Colonic mucosa (tissue), 4 donors: ENCODE measurements at places on chromosomes 3 and 15.

DNA sequence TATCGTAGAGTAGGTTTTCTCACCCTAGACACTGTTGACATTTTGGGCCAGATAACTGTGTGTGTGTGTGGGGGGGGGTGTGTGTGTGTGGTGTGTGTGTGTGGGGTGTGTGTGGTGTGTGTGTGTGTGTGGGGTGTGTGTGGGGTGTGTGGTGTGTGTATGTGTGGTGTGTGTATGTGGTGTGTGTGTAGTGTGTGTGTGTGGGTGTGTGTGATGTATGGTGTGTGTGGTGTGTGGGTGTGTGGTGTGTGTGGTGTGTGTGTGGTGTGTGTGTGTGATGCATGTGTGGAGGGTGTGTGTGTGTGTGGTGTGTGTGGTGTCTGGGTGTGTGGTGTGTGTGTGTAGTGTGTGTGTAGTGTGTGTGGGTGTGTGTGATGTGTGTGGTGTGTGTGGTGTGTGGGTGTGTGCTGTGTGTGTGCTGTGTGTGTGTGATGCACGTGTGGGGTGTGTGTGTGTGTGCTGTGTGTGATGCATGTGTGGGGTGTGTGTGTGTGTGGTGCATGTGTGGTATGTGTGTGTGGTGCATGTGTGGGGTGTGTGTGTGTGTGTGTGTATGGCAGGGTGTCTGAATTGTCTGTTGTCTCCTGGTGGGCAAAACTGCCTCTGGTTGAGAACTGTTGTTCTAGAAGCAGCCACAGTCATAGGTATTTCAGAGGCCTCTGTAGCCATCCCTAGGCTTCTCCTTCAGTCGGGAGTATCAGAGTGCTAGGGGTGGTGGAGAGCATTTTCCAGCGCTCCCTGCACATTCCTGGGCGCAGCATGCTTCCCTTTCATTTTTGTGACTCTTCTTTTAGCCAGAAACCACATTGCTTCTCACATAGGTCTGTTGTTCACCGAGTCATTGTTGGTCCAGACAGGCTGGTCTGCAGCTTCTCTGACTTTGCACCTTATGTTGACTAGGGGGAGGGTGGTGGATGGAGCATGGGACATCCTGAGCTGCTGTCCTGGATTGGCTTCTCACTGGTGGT is 84.4 kb downstream of the THSD4 start:
- no peak for DNase-seq

DNA sequence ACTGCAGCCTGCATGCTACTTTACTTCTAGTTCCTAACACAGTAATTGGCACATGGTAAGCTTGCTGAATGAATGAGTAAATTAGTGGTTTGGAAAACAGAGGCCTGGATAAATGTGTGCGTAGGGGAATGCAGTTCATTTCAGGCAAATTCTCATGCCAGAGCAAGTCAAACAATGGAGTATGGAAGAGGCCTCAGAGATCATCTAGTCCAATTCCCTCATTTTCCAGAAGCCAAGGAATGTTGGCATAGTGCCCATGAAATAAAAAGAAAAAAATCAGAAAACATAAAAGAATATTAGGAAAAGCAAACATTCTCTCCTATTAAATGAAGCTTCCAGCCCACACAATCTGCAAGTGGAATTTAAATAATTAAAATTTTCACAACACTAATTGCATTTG is 92.4 kb downstream of the MB21D2 start:
- no peak for DNase-seq

- no peak for DNase-seq
Measured at GRCh38 chr3:147215660-147216059, 190.7 kb downstream of the ZIC4 start.

DNA sequence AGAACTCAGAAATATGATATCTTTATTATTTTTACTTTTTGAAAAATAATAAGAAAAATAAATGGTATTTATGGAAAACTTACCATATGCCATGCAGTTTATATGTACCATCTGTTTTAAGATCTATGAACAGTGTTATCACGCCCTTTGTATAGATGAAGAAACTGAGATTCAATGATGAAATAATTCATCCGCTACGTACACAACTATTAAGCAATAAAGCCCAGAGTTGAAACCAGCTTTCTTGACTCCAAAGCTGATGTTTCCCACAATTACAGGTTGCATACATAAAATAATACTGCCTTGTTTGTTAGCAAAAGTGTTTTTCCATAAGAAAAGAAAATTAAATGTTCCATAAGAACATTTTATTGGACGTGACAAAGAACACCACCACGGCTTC is 67.2 kb upstream of the BCL6 start:
- no peak for DNase-seq

- DNase-seq, result no peak
Measured at GRCh38 chr3:20047976-20048883, 8.0 kb downstream of the KAT2B start.

DNA sequence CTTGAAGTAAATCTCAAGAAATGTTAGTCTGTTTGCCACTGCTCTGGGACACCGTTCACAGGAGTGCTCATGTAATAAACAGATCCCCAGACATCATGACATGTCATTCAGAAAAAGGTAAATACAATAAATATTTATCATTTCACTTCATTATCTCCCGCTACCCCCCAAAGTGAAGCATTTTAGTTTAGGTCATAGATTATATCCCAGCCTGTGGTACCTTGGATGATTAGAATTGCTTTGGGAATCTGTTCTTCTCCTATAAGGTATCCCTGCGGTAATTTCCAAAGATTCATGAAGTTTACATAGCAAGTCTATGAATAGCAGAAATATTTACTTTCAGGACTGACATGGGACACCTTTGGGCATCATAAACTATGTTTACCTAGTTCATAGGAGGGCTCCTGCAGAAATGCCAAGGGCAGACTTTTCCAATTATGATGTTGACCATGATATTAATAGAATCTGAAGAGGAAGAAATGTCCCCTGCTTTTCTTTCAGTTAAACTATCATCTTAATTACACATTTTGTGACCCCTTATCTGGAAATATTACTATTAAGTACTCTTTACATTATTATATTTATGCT is 268.0 kb downstream of the NAALADL2 start:
- no peak for DNase-seq

DNA sequence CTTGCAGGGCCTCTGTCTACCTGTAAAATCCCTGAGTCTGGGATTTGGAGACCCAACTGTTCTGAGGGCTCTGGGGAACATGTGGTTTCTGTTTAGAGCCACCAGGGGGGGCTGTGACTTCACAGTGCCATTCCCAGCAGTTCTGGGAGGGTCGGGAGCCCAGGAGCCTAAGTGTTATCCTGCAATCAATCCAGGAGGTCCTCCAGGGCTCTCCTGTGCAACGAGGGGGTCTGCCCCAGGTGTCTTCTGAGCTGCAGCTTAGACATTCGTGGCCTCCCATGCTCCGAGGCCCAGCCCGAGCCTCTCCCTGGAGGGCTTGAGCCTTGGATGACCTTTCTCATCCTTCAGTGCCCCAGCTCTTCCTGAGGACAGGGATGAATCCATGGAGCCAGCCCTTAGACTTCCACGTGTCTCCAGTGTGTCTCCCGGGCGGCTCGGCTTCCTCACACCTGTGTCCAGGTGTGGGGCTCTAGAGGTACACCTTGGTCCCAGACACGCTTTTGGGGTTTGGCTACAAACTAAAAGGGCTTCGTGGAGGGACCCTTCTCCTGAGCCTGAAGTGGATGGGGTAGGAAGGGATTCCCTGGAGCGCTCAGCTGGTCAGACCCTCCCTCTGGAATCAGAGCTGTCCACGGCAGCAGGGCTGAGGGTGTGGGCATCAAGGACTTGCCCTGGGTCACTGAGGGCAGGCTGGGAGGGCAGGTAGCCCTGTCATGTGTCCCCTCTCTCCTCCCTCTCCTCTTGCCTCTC is 20.3 kb upstream of the ABTB1 start:
- DNase-seq, result no peak

GRCh38 chr3:101950985-101951733 is 101.8 kb downstream of the NFKBIZ start:
- no peak for DNase-seq

DNA sequence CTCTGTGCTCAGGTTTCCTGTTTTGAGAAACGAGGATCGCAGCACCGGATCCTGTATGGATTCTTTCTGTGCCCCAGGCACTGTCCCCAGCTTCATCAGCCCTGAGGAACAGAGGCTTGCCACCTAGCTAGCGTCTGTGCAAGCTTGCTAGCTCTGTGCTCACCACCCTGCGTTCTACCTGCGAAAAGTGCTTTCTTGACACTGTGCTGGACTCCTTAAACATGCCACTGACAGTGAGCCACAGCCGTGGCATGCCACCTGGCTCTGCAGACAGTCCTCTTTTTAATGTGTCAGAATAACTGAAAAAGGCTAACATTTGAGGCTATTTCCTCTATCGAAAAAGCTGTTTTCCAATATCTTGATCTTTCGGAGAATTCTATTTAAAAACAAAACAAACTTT is 1.4 kb downstream of the PGPEP1L start:
- DNase-seq, result peak; percentile 4

DNA sequence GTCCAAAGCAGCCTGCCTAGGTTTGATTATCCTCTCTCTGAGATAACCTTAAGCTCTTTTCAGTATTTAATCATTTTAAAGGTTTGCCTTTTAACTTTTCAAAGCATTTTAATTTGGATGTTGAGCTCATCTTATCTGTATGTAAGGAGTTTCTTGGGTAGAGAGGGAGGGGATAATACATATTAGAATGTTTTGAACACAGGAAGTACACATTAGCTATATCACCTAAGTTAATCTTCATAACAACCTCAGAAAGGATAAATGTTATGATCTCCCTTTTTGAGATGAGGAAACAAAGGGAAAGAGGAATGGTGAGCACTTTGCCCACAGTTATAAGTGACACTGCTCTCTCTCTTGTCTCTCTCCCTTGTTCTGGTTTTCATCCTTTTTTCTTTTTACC is 2.2 kb upstream of the CD47 start:
- no peak for DNase-seq

GRCh38 chr3:150253622-150254021 is 154.5 kb upstream of the TSC22D2 start:
- no peak for DNase-seq

DNA sequence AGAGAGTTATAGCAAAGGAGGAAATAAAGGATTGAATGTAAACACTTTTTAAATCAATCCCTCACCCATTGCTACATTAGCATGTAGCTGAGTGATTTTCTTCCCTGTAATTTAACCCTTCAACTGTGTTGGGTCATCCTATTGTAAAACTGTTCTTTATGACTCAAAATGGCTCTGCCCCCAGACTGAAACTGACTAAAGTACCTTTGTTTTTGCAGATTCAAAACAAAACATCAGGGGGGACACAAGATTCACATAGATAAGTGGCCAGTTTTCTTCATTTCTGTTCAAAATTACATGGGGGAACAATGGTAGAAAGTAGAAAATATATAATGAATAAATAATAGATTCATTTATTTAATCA is 268.4 kb downstream of the IGSF11 start:
- DNase-seq, result no peak

DNA sequence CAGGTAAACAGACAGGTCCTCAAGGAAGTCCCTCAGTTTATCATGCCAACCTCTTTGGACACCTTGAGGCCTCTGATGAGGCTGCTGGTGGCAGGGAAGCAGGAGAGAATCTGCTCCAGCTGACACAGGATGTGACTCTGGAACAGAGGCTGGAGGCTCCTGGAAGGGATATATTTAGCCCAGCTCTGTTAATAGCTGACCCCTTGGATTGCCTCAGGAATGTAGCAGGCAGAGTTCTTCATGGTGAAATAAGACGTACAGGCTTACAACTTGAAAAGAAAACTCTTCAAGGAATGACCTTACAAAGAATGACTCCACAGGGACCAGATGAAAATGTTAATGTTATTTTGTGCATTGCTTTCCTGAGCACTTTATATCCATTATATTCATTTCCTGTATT is 90.5 kb downstream of the AQP9 start:
- DNase-seq, result no peak

- DNase-seq, result no peak
Measured at GRCh38 chr15:24919446-24919845, 35.3 kb upstream of the SNRPN start.

DNA sequence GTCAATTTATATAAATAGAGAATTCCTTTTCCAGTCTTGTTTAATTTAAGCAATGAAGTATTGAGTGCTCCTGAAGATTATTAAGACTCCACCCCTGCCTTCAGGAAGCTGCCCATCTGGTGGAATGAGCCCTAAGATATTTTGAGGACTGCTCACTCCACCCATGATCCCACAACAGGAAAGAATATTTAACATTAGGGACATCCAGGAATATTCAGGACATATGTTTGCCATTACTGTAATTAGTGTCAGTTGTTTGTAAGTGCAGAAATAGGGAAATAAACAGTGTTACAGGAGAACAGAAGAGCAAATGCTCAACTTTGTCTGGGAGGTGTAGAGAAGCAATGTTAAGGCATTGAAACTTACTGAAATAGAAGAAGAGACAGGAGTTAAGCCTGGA is 375.0 kb downstream of the ROBO2 start:
- no peak for DNase-seq

DNA sequence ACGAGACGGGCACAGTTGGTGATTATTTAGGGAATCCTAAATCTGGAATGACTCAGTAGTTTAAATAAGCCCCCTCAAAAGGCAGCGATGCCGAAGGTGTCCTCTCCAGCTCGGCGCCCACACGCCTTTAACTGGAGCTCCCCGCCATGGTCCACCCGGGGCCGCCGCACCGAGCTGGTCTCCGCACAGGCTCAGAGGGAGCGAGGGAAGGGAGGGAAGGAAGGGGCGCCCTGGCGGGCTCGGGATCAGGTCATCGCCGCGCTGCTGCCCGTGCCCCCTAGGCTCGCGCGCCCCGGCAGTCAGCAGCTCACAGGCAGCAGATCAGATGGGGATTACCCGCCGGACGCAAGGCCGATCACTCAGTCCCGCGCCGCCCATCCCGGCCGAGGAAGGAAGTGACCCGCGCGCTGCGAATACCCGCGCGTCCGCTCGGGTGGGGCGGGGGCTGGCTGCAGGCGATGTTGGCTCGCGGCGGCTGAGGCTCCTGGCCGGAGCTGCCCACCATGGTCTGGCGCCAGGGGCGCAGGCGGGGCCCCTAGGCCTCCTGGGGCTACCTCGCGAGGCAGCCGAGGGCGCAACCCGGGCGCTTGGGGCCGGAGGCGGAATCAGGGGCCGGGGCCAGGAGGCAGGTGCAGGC is 318.0 kb downstream of the FGF12 start:
- DNase-seq, result no peak

DNA sequence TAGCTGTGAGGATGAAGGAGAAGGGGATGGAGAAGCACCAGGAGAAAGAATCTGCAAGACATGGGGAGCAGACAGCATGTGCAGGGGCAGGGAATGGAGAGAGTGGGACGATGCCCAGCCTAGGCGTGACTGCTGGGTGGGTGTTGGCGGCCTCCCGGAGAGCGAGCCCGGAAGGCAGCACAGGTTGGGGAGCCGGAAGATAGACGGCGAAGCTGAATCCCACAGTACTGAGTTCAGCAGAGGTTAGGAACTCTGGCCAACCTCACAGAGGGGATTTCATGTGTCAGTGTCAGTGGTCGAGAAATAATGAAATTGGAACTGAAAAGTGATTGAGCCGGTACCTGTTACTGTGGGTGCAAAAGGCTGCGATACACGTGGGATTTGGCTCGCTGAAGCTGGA is 55.2 kb downstream of the PXYLP1 start:
- no peak for DNase-seq

- peak; percentile 27 for DNase-seq
Measured at GRCh38 chr3:47379411-47379899, 1.4 kb upstream of the PTPN23 start.
